ENCODE measurements at places on chromosomes 13 and 19.

DNA sequence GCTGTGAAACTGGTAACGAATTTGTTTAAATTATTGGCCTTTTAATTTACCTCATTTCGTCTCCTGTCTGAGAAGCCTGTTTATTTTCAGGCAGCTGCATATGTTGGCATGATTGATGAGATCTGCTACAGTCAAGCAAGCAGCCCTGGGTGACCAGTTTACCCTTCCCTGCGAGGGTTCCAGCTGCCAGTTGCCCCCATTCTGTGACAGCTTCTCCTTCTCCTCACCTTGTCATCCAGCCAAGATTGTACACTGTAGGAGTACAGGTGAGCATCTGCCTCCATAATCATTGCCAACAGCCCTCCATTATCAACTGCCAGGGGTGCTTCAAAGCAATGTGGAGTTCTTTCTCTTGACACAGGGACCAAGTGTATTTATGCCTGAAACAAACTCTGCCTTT is 1979.9 kb upstream of the PRR20A start:
- no peak for DNase-seq

GRCh38 chr19:7691497-7691896 is 10.4 kb downstream of the FCER2 start:
- DNase-seq = no peak

GRCh38 chr19:12975221-12975741 is 5.9 kb downstream of the DAND5 start:
- no peak for DNase-seq

GRCh38 chr19:29704562-29705558 is 10.2 kb downstream of the C19orf12 start:
- DNase-seq = no peak

DNA sequence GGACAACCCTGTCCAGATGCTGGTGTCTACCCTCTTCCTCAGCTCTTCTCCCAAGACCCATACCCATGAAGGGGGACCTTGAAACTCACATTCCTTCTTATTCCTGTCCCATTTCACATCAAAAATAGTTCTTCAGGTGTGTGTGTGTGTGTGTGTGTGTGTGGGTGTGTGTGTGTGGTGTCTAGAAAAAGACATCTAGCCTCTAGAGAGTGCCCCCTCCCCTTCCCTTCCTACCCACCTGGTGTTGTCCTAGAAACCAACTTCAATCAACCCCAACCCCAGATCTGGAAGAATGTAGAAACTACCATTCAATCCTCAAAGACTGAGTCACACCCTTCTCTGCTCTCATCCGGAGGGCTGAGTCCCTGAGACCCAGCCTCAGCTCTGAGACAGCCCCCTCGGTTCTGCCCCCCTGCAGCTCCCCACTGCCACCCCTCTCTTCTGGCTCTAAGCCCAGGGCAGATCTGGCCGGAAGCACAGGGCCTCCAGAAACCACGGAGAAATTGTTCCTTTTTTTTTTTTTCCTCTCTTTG is 3.5 kb downstream of the KCNN4 start:
- peak; percentile 29 for DNase-seq

GRCh38 chr13:19634256-19634740 is 839 bp downstream of the MPHOSPH8 start:
- no peak for DNase-seq

- DNase-seq = no peak
Measured at GRCh38 chr19:14385492-14385891, 4.2 kb downstream of the ADGRE5 start.

DNA sequence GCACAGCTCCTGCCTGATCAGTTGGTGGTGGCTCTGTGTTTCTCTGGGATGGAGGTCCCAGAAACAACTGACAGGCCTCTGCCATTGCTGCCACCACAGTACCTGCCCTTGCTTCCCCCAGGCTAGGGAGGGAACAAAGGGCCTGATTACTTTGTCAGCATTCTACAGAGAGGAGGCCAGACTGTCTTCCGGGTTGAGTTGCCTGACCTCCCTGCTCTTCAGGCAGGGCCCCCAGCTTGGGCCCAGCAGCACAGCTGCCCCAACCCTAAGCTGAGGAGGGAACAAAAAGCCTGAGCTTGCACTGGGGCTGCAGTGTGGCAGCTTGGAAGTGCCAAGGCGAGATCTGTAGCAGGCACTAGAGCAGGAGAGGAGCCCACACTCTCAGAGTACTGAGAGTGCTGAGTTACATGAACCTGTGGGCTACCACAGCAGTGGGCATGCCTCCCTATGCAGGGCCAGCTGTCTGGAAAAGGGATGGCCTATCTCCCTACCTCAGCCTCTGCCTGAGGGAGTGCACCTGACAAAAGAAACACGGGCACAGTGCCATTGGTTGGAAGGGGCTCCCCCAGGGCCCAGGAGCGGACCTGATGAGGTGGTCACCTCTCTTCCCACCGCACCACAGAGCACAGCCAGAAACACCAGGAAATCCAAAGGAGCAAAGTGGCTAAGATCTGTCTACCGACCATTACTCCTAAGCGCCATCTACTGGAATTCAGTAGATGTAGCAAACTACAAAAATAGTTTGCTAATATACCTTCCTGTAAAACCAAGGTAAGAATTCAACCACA is 24.4 kb downstream of the SLC25A15 start:
- no peak for DNase-seq

GRCh38 chr13:79614250-79614918 is 133.4 kb downstream of the NDFIP2 start:
- no peak for DNase-seq

DNA sequence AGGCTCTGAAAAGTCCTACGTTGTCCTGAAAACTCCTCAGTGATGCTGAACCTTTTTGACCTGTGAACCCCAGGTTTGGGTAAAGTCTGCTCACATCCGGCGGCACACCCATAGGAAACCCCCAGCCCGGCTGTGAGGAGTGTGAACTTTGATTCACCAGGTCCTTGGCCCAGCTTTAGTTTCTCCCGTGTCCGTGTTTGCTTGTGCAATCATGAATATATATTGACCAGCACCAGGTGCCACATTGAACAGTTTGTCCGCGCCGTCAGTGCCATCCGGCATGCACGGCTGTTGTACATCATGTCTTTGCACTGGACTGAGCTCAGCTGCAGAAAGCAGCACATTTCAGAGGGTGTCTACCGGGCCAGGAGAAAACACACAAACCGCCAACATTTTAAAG is 45.3 kb downstream of the NFIC start:
- DNase-seq = no peak

GRCh38 chr13:89688918-89689317 is 1658.6 kb upstream of the MIR17HG start:
- peak; percentile 83 for DNase-seq

GRCh38 chr13:35978607-35979316 is 152.4 kb downstream of the DCLK1 start:
- DNase-seq = peak; percentile 72

- no peak for DNase-seq
Measured at GRCh38 chr13:105915146-105915850, 620.2 kb downstream of the EFNB2 start.

GRCh38 chr19:43578787-43579186 is 3.2 kb downstream of the PINLYP start:
- DNase-seq = no peak

GRCh38 chr13:113022745-113023574 is 53.9 kb downstream of the MCF2L start:
- no peak for DNase-seq

GRCh38 chr19:29640231-29640630 is 25.0 kb upstream of the PLEKHF1 start:
- no peak for DNase-seq

- DNase-seq = no peak
Measured at GRCh38 chr19:16928916-16929315, 40.1 kb downstream of the F2RL3 start.

- DNase-seq = no peak
Measured at GRCh38 chr19:7541475-7541824, 5.9 kb downstream of the PNPLA6 start.

GRCh38 chr13:104008075-104008474 is 941.9 kb upstream of the SLC10A2 start:
- no peak for DNase-seq

- no peak for DNase-seq
Measured at GRCh38 chr13:61202042-61202441, 213.6 kb downstream of the PCDH20 start.

GRCh38 chr13:30410705-30411125 is 11.6 kb upstream of the UBE2L5 start:
- no peak for DNase-seq

GRCh38 chr13:75407473-75407872 is 74.5 kb downstream of the TBC1D4 start:
- DNase-seq = no peak

DNA sequence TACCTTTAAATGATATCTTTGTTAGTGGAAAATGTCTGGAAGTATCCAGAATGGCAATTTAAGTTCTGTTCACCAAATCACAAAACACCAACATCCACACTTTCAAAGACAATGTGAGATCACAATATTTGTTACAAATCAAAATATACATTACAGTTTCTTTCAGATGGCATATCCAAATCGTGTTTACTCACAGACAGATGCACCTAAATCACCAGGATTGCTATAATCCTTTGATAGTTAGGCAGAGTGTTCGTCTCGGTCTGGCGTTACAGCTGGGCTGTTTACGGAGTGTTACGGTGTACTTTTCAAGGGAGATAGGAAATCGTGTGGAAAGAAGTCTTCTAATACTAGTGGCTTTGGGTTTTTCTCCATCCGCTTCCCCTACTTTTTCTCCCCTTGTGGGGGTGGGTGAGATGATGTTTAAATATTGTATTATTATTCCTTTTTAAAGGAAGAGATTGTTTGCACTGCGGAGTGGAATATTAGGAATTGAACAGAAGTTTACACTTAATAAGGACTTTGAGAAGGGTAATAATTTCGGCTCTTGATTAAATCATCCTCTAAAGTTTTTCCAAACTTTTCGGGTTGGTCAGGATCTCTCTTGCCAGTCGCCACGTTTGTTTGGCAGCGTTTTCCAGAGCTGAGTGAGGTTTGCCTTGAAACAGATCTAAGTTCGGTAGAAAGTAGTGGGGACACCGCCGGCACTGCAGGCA is 1.8 kb downstream of the MAB21L1 start:
- peak; percentile 10 for DNase-seq

GRCh38 chr13:32587011-32587810 is 959 bp downstream of the PDS5B start:
- DNase-seq = peak; percentile 76

GRCh38 chr19:48970923-48971395 is 5.8 kb downstream of the FTL start:
- peak; percentile 85 for DNase-seq

GRCh38 chr13:72820156-72820897 is 38.4 kb downstream of the PIBF1 start:
- no peak for DNase-seq

GRCh38 chr19:48122421-48122820 is 11.8 kb upstream of the PLA2G4C start:
- no peak for DNase-seq

- no peak for DNase-seq
Measured at GRCh38 chr13:23766939-23767338, 122.3 kb downstream of the MIPEP start.

DNA sequence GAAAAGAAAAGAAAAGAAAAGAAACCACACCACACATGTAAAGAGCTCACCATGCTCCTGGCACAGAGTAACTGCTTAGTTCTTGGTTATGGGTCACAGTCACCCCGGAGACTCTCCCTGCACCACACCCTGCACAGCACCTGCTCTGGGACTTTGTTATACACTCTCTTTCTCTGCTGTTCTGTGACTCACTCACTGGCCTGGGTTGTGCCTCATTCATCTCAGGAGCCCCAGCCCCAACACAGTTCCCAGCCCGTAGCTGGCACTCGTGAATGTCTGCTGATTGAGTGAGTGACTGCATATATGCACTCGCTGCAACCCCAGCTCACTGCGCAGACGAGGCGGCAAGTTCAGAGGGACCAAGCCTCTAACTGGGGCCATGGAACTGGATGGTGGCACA is 22.9 kb upstream of the ZNF507 start:
- DNase-seq = no peak

- DNase-seq = no peak
Measured at GRCh38 chr13:46129955-46130618, 25.3 kb upstream of the CPB2 start.

DNA sequence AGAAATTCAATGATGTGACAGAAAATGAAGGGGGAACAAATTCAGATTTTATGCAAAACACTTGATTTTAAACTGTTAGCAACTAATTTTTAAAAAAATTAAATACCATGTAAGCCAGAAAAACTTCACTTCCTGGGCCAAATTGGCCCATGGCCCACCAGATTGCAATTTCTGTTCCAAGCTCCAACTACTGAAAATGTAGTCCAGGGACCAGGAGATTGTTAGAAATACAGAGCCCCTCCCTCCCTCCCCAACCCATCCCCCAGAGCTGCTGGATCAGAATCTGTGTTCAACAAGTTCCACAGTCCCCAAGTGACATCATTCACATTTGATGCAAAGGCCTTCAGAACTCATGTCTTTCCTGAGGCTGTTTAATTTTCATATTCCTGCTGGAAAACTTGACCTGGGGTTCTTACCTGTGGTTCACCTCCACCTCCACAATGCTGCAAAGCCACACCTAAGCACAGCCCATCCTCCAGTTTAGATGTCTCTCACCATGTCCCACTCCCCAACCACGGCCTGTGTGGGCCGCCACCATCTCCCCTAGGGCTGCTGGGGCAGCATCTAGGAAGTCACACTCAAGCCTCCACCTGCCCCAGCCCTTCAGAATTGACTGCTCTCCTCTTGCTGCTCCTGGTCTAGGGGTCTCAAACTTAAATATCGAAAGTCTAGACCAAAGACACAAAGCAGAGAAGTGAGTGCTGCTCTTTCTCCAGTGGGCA is 482.0 kb downstream of the UQCRFS1 start:
- no peak for DNase-seq

- DNase-seq = no peak
Measured at GRCh38 chr13:30100226-30100625, 207.1 kb downstream of the KATNAL1 start.

GRCh38 chr13:106500445-106500844 is 35.0 kb downstream of the EFNB2 start:
- DNase-seq = no peak

GRCh38 chr13:97621631-97622030 is 187.7 kb downstream of the RAP2A start:
- no peak for DNase-seq

GRCh38 chr13:114311908-114312307 is 2.4 kb upstream of the CHAMP1 start:
- DNase-seq = no peak

DNA sequence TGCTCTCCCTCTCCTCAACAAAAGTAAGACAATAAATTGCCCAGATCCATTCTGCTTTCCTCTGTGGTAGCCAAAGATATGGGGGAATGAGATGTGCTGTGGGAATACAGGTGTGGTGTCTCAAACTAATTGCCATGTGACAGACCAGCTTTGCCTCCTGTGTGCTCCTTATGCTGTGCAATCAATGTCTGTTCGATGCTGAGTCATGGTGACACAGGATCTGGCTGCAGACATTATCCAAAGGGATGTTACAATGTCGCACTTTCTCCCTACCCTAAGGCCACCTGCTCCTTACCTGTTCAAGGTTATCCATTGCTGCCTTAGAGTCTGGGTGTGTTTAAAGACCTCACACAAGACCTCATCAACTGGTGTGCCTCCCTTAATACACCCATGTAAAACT is 32.5 kb downstream of the FGF14 start:
- DNase-seq = no peak

GRCh38 chr19:31436121-31436776 is 87.0 kb upstream of the TSHZ3 start:
- no peak for DNase-seq

GRCh38 chr13:44313674-44314073 is 60.0 kb upstream of the SERP2 start:
- DNase-seq = no peak

Data from Ammon's horn (tissue), 1 donor.